ENCODE measurements at places on chromosomes 2 and 18. TPM values are rescaled to one million over a fixed set of nuclear protein-coding genes. Genes with fewer than 3 reads are reported as not detected.

POTEJ gene
- not detected for polyA plus RNA-seq

RGPD8 gene
- 2.1 TPM for polyA plus RNA-seq

STRN gene
- polyA plus RNA-seq: 30.2 TPM

EGR4 gene
- polyA plus RNA-seq: 0.07 TPM

KANSL1L gene
- 16.6 TPM for polyA plus RNA-seq

- DNase-seq: no peak
Observed at GRCh38 chr2:169082995-169083394, 13.6 kb downstream of the DHRS9 start.

- DNase-seq: no peak
Observed at GRCh38 chr2:119645173-119645855, 33.7 kb upstream of the TMEM177 start.

- DNase-seq: no peak
Observed at GRCh38 chr2:198604599-198604998, 800.2 kb downstream of the PLCL1 start.

- DNase-seq: no peak
Observed at GRCh38 chr2:102117472-102117858, 25.1 kb upstream of the IL1R1 start.

GRCh38 chr2:57906152-57906732 lies 140.4 kb upstream of the VRK2 start:
- DNase-seq: peak; percentile 33

DNA sequence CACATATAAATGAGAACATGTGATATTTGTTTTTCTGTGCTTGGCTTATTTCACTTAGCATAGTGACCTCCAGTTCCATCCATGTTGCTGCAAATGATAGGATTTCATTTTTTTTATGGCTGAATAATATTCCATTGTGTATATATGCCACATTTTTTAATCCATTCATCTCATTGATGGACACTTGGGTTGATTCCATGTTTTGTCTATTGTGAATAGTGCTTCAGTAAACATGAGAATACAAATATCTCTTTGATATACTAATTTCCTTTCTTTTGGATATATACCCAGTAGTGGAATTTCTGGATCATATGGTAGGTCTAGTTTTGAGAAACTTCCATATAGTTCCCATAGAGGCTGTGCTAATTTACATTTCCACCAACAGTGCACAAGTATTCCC lies 3.7 kb upstream of the NEMP2 start:
- DNase-seq: no peak

- DNase-seq: peak; percentile 56
Observed at GRCh38 chr2:55511508-55512124, 7.9 kb upstream of the CFAP36 start.

- no peak for DNase-seq
Observed at GRCh38 chr2:86512034-86512433, 51.2 kb downstream of the CHMP3 start.

- no peak for DNase-seq
Observed at GRCh38 chr2:234853729-234854128, 98.1 kb upstream of the SH3BP4 start.

GRCh38 chr18:34258176-34258575 lies 33.5 kb upstream of the NOL4 start:
- no peak for DNase-seq

GRCh38 chr2:208253600-208254117 lies 1.2 kb downstream of the IDH1 start:
- no peak for DNase-seq

GRCh38 chr2:170434900-170435621 lies 257.1 kb downstream of the MYO3B start:
- DNase-seq: no peak
